ENCODE measurements at places on chromosomes 11 and 22. TPM values are rescaled to one million over a fixed set of nuclear protein-coding genes. Genes with fewer than 3 reads are reported as not detected.

The AAMDC gene
- 157 TPM for polyA plus RNA-seq

The SOX6 gene
- 7.0 TPM for polyA plus RNA-seq

The C1QTNF6 gene
- polyA plus RNA-seq = 6.4 TPM

The SCGB1D4 gene
- not detected for polyA plus RNA-seq

The MUC5AC gene
- not detected for polyA plus RNA-seq

The HOATZ gene
- polyA plus RNA-seq = not detected

Data from cardiac muscle cell (in vitro differentiated cells and primary cell).